ENCODE measurements at places on chromosomes 7 and 10. TPM values are rescaled to one million over a fixed set of nuclear protein-coding genes. Genes with fewer than 3 reads are reported as not detected.

The RPS24 gene
- polyA plus RNA-seq = 1,805 TPM

The HOXA9 gene
- polyA plus RNA-seq = 1.1 TPM

The NUDCD3 gene
- polyA plus RNA-seq = 191 TPM

The PILRA gene
- polyA plus RNA-seq = 3.8 TPM

The IFT22 gene
- 89.1 TPM for polyA plus RNA-seq

The ADIRF gene
- polyA plus RNA-seq = 84.5 TPM

The DPP6 gene
- 16.7 TPM for polyA plus RNA-seq

The DENND2A gene
- polyA plus RNA-seq = 49.3 TPM

The OR9A2 gene
- not detected for polyA plus RNA-seq

GRCh38 chr7:105799006-105799405 lies 77.4 kb downstream of the ATXN7L1 start:
- DNase-seq = no peak

DNA sequence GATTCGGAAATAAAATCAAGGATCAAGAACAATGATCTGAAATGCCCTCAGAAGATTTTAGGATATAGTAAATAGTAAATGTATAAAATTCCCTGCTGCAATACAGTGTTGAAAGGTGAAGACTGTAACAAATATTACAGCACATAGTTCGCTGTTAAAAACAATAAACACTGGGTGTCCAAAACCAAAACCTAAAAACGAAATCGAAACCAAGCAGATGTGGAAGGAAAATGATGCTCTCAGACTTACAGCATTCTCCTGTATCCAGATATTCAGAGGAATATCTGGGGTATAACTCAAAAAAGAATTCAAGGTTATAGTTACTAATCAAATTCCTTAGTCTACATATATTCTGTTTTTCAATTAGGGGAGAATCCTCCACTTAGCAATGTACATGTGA lies 708.1 kb upstream of the PCDH15 start:
- no peak for DNase-seq

DNA sequence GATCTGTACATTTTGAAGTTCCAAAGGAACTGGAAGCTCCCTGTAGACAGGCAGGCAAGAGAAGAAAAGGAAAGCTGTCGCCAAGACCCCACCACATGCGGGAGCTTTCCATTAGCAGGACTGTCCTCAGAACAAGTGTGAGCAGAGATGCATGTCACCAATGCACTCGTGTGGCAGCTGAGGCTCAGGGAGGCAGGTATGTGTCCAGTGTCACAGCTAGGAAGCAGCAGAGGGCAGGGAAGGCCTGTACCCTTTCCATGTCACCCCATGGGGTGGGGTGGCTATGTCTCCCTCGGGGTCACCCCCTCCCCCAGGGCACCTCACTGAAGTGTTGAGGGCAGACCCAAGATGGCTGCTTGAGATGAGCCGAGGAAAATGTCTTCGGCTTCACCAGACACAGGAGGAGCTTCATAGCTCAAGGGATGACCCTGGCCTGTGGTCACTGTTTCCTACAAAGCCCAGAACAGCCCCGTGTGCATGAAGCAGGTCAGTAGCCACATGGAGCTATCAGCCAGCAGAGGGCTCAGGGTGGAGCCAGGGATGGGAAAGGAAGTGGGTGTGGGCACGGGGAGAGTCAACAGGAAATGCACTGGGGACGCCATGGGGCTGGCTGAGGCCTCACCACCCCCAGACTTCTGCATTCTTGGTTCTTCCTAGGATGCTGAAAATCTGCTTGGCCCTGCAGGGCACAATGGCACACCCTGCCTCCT lies 96.6 kb downstream of the FAM53B start:
- DNase-seq = no peak

DNA sequence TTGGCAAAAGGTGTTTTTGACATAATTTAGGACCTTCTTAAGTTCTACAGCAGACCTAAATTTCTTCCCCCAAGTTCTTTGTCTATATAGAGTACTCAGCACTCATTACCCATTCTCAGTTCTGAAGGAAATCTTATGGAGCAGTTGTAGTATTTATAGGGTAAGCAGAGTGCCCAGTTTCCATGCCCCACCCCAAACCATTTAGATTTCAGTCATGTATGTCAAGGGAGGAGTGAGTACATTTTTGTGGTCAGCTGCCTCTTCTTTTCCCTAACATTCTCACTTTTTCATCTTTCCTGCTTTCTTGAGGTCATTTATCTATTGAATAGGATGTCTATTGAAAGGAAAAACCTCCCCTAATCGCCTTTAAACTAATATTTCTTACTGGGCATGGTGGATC lies 83.3 kb downstream of the KAT6B start:
- DNase-seq = no peak

DNA sequence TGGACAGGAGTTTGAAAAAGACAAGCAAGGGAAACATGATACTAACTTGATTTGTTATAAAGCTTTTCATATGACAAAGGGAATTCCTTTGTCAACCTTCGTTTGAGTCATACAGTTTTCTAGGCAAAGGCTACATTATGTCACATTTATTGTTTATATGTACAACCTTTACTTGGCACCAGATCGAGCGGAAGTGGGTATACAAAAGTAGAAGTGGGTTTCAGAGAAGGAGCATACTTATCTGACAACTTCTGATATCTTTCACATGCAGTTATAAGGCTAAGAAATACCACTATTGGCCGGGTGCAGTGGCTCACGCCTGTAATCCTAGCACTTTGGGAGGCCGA lies 11.0 kb downstream of the STMP1 start:
- no peak for DNase-seq

DNA sequence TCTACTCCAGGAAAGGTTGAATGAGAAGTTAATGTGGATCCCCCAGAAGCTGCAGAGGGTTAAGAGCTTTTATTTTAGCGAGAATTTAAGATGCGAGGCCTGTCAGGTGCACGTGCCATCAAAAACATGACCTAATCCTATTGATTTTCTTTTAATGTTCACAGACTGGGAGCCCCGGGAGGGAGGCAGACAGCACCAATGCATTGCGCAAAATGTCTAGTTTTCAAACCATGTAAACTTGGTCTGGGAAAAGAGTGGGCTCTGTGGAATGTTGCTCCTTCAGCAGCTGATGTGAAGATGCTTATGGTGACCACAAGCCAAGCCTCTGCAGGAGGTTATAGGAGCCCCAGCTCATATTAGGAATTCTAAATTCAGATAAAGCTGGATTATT lies 172.0 kb upstream of the ITGB1 start:
- no peak for DNase-seq

DNA sequence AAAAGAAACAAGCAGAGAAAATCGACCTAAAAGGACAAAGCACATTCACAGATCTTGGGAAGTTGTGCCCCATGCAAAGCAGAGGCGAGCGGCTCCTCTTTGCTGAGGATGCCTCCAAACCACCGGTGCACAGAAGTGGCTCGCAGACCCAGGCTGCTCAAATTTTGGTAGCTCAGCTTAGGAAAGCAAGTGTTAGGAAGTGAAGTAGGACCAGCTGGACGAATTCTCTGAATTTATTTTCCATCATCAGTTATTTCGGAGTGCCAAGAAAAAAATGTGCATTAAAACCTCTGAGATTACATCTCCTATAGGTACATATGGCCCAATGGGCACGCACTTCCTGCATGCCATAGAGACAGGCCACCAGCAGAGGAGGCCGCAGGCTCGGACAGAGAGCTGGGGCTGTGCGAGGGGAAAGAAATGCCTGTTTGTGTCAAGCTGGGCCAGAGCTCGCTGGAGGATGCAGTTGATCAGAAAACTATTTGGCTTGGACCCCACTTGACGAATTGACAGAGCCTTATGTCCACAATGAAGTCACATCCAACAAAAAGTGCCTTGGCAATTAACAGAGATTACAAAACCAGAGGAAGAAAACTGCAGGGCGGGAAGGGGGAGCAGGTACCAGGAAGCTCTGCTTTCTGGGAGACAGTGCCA lies 122.3 kb upstream of the LYZL2 start:
- DNase-seq = peak; percentile 71

DNA sequence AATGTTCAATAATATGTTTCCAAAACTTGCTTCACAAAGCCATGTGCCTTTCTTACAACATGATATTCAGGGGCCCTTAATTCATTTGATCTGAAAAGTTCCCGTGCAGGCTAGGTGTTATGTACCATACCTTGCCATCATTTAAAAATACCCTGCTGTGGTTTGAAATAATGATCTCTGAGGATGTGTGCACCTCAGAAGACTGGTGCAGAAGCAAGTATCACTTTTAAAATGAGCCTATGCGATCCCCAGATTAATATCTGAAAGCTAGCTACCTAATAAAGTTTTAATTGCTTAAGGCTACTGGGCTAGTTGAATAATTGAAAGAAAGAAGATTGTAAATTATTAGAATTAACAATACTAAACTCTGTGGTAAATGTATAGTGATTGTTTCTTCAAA lies 262.4 kb downstream of the CDK14 start:
- no peak for DNase-seq

DNA sequence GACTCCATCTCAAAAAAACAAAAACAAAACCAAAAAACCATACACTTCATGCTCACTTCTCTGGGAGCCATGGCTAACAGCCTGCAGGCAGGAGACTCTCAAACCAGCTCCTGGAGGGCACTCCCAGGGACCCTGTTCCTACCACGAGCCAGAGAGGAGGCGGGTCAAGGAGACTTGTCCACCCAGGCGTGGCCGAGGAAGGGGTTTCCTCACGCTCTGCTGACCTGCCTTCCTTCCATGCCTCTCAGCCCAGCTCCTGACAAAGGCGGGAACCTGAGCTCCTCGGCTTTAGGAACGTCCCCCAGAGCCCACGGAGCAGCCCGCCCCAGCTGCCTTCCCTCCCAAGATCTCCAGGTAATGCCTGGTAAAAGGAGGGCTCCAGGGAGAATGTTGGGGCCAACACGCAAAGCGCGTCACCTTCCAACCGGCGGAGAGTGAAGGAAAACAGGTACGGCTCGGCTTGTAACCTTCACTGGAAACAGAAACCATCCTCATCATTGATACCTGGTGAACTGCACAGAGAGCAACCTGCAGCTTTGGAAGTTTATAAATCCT lies 9.5 kb downstream of the GPR146 start:
- DNase-seq = no peak

DNA sequence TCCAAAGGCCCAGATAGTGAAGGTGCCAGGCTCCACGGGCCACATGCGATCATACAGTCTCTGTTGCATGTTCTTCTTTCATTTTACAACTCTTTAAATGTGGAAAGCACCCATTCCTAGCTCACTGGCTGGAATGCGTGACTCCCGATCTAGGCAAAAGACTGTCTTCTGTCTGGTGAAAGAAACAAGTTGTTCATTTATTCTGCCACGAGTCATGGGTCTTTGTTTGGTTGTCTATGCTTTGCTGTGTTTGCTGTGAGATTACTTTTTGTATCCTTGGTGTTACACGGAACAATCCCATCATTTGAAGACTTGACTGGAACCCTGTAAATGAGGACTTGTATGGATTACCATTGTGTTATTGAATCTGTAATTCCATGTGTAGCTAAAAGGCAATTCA lies 41.9 kb downstream of the NPVF start:
- no peak for DNase-seq

GRCh38 chr10:116469437-116469836 lies 41.8 kb downstream of the PNLIPRP3 start:
- no peak for DNase-seq

DNA sequence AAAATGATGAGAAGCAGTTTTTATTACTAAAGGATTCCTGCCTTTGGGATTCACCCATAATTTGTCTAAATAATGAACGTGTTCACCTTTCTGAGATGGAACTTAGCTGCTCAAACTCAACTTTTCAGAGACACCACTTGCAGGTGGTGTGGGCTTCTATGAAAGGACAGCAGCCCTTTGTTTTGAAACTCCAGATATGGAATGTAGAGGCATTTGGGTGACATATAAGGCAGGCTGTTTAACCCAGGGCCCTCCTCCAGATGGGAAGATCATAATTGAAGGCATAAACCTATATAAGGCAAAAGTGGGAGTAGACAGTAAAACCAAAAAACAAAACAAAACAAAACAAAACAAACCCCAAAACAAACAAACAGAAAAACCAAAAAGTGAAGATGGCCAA lies 11.9 kb upstream of the HUS1 start:
- DNase-seq = no peak

DNA sequence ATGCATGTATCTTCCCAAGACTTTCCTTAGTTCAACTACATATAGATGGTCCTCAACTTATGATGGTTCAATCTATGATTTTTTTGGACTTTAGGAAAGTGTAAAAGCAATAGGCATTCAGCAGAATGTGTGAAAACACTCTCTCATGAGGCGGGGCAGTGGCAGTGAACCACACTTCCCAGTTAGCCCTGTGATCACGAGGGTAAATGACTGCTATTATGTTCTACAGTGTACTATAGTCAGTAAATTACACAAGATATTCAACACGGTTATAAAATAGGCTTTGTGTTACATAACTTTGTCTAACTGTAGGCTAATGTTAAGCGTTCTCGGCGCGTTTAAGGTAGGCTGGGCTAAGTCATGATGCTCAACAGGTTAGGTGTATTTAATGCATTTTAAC lies 169.3 kb downstream of the AMPH start:
- DNase-seq = no peak

DNA sequence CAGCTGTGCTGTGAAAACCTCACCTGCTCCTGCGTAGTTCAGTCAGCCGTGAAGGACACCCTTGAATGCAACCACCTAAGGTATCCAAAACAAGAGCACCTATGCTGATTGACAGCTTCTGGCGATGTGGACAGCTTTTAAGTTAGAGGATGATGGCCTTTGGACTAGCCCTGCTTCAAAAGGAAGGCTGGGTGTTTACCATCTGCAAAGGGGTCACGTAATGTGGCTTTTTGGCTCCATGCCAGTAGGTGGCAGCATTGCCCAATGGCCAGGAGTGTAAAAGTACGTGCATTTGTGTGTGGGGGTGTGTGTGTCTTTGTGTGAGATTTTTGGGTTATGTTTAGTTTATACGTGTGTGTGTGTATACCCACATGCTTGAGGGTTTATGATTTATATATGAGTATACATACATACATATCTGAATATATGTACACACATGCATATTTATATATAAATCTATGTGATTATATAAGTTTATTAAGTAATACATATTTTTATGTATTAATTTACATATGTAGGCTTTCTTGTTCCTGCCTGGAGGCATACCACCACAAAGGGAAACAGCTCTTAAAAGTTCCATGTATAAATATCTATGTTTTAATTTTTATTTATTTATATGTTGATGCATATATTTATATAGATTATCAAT lies 236.3 kb upstream of the ANKRD30A start:
- DNase-seq = peak; percentile 57

- no peak for DNase-seq
Observed at GRCh38 chr7:149004405-149005370, 23.6 kb downstream of the PDIA4 start.

DNA sequence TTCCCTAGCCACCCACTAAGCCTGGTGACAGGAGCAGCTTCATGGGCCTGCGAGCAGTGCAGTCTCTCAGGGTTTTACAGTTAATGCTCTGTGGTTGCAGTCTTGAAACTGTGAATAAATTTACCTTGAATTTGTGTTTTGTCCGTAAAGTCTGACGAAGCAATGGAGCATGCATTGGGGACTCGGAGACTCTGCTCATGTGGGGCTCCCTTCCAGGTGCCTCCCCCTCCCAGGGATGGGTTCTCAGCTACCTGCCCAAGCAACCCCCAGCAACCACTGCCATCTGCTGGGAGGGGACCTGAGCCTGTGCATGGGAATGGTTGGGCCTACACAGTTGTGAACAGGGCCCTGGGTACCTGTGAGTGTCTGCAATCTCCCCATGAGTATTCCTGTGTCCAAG lies 36.3 kb upstream of the IKZF1 start:
- DNase-seq = no peak

- DNase-seq = no peak
Observed at GRCh38 chr10:125859128-125859817, 21.8 kb downstream of the DHX32 start.

- no peak for DNase-seq
Observed at GRCh38 chr7:14714161-14714728, 188.3 kb downstream of the DGKB start.

Data from brain (organoid and tissue), 16 donors.